ENCODE measurements at places on chromosomes 1 and 21.
A peak's percentile ranks its signal among the peaks of the same experiment; 100 is the strongest.

GRCh38 chr21:42189860-42190485, 29.0 kb upstream of the ABCG1 start:
- DNase-seq = no peak

DNA sequence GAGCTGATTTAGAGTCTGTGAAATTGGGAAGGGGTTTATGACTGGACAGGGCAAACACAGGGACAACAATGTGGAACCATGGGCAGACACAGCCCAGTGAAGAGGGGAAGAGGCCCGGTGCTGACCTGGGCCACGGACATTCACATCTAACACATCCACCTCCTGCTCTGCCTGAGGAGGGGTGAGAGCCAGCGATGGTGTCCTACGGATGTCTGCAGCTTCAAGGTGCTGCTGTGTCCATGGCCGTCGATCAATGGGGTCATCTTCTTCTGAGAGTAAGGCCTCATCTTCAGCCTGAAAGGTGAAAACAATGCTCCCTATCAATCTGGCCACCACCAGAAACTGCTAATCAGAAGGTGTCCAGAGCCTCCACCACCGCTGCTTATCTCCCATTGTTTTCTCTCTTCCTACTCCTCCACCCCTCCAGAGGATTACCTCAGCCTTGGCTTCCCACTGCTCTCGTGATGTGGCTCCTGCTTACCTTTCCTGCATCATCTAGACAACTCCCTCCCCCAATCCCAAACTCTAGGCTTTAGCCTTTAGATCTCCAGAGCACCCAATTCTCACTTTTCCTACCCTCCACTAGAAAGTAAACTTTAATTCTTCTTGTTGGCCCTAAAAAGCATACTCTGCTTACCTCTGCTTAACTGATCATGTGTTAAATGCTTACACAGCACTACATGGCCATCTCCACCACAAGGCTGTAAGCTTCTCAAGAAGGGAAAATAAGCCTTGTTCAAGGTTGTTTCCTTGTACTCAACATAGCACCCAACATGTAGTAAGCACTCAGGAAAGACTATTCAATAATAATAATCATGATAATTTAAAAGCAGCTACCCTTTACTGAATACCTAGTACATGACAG, 24.0 kb upstream of the ADAM30 start:
- no peak for DNase-seq

GRCh38 chr1:231153726-231154125, 8.1 kb upstream of the TRIM67 start:
- no peak for DNase-seq

- DNase-seq = peak; percentile 40
Observed at GRCh38 chr1:156117414-156118176, 3.1 kb downstream of the LMNA start.

- no peak for DNase-seq
Observed at GRCh38 chr1:31043631-31044030, 21.9 kb downstream of the PUM1 start.

DNA sequence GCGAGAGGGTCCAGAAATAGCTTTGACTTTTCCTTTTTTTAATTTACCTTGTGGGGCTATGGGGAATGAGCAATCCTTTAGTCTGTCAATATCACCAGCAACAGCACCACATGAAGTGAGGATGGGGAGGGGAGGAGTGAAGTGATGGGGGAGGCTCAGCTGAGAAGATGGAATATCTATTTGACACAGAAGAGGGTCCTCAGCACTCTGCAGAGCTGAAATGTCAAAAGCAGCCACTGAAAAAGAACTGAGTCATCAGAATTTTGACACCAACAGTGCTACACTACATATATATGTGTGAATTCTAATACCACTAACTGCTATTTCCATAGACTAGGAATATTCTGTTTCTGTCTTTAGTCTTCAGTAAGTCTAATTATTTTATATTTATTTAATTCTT, 427.0 kb upstream of the PBX1 start:
- no peak for DNase-seq

- DNase-seq = no peak
Observed at GRCh38 chr1:61931587-61932279, 189.5 kb downstream of the PATJ start.

DNA sequence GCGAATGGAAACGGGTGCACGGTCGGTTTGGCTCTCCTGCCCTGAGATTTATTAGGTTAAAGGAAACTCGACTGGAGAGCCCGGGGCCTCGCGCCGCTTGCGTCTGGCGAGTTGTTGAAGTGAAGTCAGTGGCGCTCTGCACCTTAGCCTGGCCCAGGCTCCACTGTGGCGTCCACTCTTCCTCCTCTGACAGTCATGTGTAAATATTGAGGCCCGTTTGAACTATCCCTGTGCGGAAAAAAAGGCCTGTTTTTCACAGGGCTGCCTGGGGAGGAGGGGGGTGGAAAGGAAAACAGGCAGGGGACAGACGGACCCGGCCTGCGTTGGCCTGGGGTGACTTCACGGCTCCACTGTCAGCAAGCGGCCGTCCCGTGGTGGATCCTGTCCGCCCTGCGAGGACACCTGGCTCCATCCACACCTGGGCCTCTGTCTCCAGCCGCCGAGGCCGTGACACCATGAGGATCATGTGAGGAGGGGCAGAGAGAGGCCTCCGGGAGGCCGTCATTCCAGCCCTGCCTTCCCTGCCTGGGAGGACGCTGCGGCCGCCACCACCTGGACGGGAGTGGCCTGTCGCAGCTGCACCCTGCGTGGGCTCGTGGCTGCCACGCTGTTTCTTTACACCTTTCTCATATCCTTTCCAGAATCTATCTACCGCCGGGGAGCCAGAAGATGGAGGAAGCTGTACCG, 59.8 kb downstream of the FAAP20 start:
- no peak for DNase-seq

GRCh38 chr21:31278511-31279130, 65.4 kb downstream of the TIAM1 start:
- peak; percentile 11 for DNase-seq

- DNase-seq = no peak
Observed at GRCh38 chr1:194104247-194104844, 917.9 kb upstream of the B3GALT2 start.

DNA sequence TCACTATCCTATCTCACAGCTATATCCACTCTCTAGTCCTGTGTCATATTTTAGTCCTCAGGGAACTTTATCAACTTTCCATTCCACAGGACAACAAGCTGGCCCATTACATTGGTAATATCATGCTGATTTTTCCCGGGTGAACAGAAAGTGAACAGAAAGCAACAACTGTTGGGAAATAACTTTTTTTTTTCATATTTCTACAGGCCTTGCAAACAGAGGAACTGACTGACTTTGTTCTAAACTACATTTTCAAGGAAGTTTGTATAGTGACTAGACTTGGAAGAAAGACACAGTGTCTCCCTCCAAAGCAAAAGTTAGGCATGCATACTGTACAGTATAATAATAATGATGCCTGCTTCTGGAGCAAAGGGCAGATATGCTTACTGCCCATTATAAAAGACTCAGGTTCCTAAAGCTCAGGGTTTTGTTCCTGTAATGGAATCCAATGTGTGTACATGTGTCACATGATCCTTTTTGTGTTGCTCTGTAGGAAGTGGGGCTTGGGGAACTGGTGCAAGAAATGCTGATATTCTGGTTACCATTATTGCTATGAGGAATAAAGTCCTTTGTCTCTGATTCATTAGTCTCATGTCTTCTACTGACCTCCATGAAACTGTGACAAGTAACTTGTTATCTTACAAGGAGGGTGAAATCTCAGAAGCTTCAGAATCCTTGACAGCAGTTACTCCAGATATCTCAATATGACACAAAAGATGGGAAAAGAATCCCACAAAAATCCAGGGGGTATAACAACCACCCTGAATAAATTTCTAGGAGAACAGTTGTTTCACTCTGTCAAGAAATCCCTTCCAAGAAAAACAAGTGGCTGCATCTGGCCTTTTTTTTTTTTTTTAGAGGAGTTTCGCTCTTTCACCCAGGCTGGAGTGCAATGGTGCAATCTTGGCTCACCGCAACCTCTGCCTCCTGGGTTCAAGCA, 17.7 kb upstream of the NTPCR start:
- DNase-seq = no peak

- no peak for DNase-seq
Observed at GRCh38 chr1:206963740-206964139, 6.5 kb downstream of the FCAMR start.

DNA sequence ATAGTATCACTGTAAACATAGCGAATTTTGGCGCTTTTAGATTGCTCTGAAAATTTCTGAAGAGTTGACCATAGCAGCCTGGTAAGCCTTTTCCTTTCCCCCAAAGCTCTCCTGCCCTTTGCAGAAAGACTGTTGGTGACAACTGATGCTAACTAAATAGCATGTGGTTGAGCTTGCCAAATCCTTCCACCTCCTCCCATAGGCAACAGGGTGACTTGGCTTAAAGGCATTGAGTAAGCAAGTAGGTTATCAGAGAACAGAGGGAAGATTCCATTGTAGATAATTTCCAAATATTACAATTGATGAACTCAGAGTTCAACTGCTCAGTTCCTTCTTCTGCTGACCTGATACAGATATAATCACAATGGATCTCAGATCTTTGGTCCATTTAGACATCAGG, 19.9 kb upstream of the HMGCL start:
- no peak for DNase-seq

- peak; percentile 91 for DNase-seq
Observed at GRCh38 chr1:41955461-41956159, 36.9 kb upstream of the HIVEP3 start.

- no peak for DNase-seq
Observed at GRCh38 chr1:184822267-184822666, 67.6 kb upstream of the EDEM3 start.

DNA sequence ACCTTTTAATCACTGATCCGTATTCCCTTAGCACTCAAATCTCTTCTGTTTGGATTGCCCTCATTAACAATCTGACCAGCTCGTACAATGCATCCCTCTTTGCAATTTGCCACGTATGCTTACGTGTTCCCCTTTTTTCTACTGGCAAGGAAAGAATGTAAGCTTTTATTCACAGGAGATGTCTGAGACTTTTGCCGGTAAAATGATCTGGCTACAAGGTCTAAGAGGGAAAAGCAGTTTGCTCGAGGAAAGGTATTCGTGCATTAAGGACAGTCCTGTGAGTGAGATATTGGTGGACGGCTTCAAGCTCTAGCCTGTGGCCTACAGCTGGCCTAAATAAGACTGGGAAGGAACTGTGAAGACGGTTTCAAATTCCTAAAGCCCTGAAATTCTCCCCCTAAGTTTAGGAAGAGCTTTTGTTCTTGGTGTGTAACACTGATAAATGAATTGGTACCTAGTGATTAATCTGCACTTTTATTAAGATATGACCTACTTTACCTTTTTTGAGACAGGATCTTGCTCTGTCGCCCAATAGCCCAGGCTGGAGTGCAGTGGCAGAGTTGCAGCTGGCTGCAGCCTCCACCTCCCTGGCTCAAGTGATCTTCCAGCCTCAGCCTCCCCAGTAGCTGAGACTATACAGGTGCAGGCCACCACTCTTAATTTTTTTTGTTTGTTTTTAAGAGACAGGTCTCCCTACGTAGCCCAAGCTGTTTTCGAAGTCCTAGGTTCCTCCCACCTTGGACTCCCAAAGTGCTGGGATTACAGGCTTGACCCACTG, 895 bp upstream of the UBR4 start:
- peak; percentile 6 for DNase-seq

GRCh38 chr1:170790651-170791071, 126.7 kb downstream of the PRRX1 start:
- DNase-seq = peak; percentile 65

DNA sequence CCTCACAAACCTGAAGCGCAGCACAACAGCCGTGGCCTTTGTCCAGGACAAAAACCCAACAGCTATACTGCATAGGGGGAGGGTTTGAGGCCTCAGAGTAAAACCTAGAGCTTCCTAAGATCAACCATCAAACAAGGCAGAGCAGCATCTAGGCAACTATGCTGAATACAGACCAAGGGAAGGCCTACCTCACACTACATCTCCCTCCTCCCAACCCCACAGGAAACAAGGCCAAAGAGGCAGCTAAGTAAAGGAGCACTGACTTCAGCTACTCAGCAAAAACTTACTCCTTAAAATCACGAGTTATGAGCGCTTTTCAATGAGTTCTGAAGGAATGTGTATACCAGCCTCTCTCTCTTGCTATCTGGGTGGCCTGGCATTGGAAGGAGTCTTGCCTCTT, 12.4 kb downstream of the XKR8 start:
- no peak for DNase-seq

GRCh38 chr1:209769171-209769904, 13.5 kb downstream of the TRAF3IP3 start:
- DNase-seq = peak; percentile 86

DNA sequence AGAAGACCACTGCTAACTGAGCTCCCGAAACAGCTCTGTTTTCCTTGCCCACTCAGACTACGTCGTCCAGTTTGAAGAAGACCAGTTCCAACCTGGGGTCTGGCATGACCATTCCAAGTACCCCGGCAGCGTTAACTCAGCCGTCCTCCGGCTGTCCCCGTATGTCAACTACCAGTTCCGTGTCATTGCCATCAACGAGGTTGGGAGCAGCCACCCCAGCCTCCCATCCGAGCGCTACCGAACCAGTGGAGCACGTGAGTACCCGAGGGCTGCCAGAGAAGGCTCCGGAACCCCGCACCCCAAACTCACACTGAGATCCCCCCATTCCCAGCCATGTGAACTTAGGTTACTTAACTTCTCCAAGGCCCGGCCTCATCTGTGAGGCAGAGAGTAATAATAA, 63.7 kb upstream of the CNTN2 start:
- no peak for DNase-seq

DNA sequence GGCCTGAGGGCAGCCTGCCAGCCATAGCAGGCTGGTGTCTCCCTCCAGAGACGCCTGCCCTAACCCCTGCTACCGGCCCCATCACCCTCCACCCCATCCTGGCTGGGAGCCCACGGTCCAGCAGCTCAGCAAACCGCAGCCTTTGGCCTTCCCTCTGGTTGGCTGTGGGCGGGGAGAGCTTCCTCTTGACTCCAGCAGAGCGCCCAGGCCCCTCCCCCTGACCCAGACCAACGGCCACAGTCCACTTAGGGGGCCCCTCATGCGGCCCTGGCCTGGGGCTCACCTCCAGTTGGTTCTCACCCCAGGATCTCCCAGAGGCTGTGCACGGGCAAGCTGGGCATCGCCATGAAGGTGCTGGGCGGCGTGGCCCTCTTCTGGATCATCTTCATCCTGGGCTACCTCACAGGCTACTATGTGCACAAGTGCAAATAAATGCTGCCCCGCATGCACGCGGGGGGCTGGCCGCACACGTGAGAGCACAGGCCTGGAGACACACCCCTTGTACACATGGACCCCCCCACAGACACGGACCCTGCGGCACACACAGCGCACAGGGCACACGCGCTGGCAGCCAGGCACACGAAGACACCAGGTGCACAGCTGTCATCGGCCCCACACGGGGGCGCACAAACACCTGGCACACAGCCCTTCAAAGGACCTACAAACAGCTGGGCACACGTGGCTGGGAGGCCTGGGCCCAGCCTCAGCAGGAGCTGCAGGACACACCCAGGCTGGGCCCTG, 3.1 kb downstream of the SMIM1 start:
- peak; percentile 55 for DNase-seq

DNA sequence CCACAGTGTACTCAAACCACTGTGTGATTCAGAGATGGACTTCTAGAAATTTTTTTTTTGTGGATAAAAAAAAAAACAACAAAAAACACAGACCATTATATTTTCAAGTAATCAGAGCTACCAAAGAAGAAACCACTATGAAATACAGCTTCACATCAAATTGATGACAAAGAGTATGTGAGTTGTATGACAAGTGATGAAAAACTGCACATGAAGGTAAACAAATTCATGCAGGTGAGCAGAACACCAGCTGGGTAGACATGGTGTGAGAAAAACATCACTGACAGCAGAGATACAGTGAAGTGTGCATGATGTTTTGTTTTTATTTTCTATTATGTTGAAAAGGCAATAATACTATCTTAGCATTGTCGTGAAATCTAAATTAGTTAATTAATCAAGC, 8.0 kb upstream of the PTPRC start:
- DNase-seq = no peak

GRCh38 chr21:36347278-36347961, 27.4 kb downstream of the MORC3 start:
- peak; percentile 29 for DNase-seq

All from fibroblast of mammary gland (primary cell).